ENCODE measurements at places on chromosomes 6 and 20.

DNA sequence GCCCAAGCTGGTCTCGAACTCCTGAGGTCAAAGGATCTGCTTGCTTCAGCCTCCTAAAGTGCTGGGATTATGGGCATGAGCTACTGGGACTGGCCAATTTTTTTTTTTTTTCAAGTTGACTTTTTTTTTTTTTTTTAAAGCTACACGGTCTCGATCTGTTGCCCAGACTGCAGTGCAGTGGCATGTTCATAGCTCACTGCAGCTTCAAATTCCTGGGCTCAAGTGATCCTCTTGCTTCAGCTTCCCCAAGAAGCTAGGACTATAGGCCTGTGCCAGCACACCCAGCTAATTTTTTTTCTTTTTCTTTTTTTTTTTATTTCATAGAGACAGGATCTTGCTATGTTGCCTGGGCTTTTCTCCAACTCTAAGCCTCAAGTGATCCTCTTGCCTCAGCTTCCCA lies 59.5 kb downstream of the NCOA3 start:
- no peak for DNase-seq

DNA sequence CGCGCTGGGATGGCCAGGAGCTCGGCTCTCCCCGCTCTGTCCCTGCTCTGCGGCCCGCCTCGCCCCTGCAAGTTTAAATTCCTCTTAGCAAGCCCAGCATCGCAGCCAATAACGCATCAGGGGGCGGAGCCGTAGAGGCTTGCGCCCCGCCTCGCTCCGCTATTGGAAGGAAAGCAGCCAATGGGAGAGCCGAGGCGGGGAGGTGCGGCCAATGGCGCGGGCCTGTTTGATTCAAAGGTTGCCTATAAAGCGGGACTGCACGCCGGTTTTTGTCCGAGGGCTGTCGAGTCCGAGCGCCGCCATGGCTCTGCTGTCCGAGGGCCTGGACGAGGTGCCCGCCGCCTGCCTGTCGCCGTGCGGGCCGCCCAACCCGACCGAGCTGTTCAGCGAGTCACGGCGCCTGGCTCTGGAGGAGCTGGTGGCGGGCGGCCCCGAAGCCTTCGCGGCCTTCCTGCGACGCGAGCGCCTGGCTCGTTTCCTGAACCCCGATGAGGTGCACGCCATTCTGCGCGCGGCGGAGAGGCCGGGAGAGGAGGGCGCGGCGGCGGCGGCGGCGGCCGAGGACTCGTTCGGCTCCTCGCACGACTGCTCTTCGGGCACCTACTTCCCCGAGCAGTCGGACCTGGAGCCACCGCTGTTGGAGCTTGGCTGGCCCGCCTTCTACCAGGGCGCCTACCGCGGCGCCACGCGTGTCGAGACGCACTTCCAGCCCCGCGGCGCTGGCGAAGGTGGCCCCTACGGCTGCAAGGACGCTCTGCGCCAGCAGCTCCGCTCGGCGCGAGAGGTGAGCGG lies at the start of gene FAM83D:
Gene FAM83D, plus strand, starts transcription at position 276 of the 792 bp plus-strand sequence. Its CDS starts 26 bp downstream, at position 302.
- DNase-seq, result peak; percentile 97

- DNase-seq, result no peak
Measured at GRCh38 chr6:148250975-148251685, 91.5 kb upstream of the SASH1 start.

GRCh38 chr6:8082954-8083858 lies 19.0 kb upstream of the BLOC1S5 start:
- peak; percentile 7 for DNase-seq

GRCh38 chr6:132168961-132169360 lies 217.8 kb upstream of the CCN2 start:
- DNase-seq, result no peak

GRCh38 chr6:37105148-37106050 lies 64.6 kb upstream of the PIM1 start:
- DNase-seq, result no peak

GRCh38 chr6:3560211-3560610 lies 103.4 kb upstream of the SLC22A23 start:
- DNase-seq, result no peak

DNA sequence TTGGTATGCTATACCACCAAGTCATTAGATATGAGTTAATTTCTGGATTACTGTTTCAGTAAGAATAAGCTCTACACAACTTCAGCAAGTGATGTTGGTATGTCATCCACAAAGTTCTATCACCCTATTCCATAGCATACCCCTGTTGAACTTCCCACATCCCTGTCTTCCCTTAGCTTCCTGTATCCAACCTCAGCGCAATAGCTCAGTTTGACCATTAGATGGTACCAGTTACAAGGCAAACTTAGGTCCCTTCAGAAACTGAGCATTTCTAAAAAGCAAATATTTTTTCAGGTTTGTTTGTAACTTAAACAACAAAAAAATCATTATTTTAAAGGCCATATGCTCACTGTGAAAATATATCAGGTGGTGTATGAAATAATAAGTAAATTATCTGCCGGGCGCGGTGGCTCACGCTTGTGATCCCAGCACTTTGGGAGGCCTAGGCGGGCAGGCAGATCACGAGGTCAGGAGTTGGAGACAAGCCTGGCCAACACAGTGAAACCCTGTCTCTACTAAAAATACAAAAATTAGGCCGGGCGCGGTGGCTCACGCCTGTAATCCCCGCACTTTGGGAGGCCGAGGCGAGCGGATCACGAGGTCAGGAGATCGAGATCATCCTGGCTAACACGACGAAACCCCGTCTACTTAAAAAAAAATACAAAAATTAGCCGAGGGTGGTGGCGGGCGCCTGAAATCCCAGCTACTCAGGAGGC lies 8.8 kb upstream of the MOG start:
- DNase-seq, result peak; percentile 17

DNA sequence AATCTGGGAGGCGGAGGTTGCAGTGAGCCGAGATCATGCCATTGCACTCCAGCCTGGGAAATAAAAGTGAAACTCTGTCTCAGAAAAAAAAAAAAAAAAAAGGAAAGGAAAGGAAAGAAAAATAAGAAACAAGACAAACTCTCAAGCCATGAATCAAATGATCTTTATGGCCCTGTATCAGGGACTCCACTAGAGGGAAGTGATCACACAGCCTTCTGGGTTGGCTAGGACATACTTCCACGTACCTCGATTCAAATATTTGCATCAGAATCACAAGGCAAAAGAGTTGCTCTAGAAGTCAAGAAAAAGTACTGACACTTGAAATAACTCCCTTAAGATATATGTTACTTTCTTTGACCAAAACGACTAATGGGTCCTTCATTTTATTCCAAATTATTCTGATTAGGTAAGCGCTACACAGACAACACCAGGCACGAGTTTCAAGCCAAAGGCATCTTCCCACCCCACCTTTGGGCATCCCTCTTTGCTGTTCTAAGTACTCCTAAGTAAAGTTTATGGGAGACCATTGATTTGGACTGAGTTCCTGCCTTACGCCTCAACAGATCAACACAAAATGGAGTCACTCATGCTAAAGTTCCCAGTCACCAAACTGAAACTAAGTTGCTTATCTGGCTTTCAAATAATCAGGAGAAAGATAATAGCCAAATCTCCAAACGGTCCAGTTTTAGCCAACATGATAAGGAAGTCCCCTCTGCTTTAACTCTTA lies 77.5 kb upstream of the NT5E start:
- no peak for DNase-seq

DNA sequence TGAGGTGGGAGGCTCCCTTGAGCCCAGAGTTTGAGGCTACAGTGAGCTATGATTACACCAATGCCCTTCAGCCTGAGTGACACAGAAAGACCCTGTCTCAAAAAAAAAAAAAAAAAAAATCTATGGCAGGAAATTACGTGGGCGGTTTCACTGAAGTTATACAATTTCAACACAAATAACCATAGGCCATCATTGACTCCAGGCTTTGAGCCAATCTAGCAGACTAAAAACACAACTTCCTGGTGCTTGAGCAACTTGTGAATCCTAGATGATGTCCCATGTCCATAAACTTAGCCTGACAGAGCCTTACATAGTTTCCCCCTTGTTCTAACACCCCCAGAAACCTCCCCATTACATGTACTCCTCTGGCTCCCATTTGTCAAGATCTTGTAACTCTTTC lies 131.8 kb downstream of the QRSL1 start:
- no peak for DNase-seq

DNA sequence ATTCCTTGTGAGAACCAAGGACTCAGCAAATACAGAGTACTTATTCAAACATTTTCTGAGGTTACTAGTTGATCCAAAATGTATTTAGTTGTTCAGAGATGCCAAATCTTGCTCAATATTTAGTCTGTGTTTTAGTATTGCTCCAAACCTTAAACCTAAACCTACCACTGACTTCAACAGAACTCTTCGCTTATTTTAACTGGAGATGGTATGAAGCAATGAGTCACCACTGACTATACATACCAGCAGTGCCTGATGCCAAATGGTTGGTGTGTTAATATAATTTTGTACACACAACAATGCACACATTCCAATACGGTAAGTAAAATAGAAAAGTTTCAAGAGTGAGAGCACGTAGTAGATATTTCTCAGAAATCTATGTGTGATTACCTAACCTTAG lies 1.9 kb upstream of the SPTLC3 start:
- DNase-seq, result no peak

DNA sequence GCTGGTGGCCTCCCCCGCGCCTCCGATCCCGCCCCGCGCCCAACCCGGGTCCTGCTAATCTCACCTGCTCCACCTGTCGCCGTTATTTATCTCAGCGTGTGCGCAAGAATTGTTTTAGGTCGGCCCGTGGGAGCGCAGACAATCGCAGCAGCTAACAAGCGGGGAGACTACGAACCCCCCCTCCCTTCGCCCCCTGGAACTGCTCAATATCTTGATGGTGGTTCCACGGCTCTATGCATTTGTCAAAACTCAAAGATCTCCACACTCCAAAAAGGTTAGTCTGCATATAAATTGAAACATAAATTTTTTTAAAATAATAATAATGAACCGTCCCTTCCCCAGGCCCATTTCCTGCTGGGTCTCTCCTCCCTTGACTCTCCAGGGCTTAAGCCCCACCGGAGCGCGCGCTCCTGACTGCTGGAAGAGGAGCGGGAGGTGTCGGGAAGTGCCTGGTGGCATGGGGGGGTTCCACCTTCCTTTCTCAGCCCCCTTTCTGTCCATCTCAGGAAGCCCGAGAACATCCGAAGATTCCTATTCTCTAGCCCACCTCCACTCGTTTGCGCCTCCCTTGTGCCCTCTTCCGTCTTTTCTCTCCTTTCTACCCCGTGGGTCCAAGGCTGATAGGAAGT lies 1.6 kb upstream of the MDGA1 start:
- DNase-seq, result peak; percentile 72

- DNase-seq, result no peak
Measured at GRCh38 chr20:59660471-59660870, 56.1 kb downstream of the PHACTR3 start.

- DNase-seq, result no peak
Measured at GRCh38 chr6:165025040-165025439, 284.4 kb downstream of the C6orf118 start.

- no peak for DNase-seq
Measured at GRCh38 chr20:63517376-63518309, 2.9 kb upstream of the PPDPF start.

DNA sequence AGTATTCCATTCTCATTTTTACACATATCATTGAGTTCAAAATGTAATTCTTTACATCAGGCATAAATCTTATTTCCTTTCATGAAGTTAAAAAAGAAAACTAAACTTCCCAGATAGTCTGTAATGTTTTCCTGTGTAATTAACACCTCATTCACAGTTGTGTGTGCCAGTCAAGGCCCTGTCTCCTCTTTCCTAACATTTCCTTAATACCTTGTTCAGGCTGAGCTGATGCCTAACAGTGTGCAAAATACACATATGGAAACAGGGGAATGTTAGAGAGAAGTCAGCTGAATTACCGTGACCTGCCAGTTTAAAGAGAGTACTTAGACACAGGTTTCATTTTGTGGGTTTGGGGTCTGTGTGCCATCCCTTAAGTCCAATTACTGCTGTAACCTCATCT lies 208.7 kb downstream of the COL9A1 start:
- no peak for DNase-seq

GRCh38 chr6:131383421-131384411 lies 189.3 kb upstream of the ARG1 start:
- no peak for DNase-seq

- DNase-seq, result no peak
Measured at GRCh38 chr6:56416247-56416646, 168.9 kb upstream of the COL21A1 start.

- no peak for DNase-seq
Measured at GRCh38 chr6:11491596-11492463, 45.7 kb upstream of the TMEM170B start.

DNA sequence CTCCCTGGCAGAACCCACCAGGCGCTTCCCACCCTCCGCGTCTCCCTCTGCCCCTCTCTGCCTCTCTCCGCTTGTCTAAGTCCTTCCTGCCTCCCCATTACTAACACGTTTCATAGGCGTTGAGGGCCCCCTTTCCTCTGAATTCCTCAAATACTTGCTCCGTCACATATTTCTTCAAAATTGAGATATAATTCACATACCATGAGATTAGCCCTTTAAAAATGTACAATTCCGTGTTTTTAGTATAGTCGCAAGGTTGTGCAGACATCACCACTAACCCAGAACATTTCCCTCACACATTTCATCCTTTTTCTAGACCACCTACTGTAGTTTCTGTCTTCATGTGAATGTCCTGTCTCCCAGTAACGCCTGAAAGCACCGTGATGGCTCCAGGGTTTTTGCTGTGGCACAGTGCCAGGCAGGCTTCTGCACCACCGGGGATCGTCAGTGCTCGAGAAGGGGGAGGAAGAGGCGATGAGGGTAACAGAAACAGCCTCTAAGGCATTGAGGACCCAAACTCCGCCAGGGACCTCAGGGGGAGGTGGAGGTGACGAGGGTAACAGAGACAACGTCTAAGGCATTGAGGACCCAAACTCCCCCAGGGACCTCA lies 141.9 kb upstream of the SNX9 start:
- DNase-seq, result peak; percentile 16

DNA sequence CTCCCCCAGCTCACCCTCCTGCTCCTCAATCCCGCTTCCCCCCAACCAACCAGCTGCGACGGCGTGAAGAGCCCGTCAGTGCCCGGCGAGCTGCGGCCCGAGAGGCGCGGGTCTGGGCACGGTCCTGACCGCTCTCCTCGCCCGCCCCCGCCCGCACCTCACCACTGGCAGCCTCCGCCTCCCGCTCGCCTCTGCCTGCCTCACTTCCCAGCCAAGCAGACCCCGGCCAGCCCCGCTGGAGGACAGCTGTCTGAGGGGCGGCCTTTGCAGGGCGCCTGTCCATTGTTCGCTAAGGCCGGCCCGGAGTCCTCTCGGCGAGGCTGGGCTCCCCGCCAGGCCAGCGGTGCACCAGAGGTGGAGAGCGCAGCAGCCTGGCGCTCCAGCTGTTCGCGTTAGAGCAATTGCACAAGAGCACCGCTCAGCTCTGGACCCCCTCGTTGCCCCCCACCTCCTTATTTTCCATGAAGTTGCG lies 1.3 kb downstream of the SOBP start:
- no peak for DNase-seq

GRCh38 chr20:6053776-6054688 lies at the start of gene LRRN4:
Gene LRRN4 (minus strand): TSS chr20:6054060. CDS start chr20:6052799, 1,261 bp downstream.
- no peak for DNase-seq
